ENCODE measurements at places on chromosomes 2 and 18.

- no peak for DNase-seq
These were observed 42.0 kb upstream of the ASXL2 start for GRCh38 chr2:25920336-25920735.

DNA sequence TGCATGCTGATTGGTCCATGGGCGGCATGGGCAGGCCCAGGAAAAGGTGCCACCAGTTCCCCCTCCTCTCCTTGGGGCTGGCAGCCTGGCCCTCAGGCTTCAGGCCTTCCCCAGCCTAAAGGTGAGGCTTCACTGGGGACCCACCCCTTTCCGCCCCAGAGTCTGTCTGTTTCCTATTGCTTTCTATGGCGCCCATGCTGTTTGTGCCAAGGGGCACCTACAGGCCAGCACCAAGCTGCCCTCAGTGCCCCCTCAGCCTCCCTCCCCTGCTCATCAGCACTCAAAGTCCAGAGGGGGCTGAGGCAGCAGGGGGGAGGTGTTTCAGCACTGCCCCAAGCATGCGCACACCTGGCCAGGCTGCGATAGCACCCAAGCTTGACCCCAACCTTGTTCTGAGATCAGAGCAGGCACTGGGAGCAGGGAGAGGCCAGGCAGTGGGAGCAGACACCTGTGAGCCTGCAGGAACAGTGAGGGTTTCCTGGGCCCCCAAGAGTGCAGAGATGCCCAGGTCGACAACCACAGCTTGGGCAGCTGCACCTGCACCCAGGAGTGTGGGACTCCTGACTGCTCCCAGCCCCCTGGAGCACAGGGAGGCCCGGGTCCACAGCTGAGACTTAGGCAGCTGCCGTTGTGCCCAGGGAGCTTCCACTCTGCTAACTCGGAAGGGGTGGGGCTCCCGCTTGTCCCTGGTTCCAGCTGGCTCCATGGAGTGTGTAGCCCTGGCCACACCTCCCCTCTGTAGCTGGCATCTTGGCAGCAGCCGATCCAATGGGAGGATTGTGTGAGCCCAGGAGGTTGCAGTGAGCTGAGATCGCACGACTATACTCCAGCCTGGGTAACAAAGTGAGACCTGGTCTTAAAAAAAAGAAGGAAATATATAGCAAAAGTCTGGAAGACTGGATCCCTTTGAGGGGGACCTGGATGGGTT lies 69.1 kb downstream of the NCAPH start:
- no peak for DNase-seq

- no peak for DNase-seq
These were observed 95.9 kb downstream of the TXNL1 start for GRCh38 chr18:56542476-56542875.

GRCh38 chr2:150388289-150388625 lies 99.2 kb downstream of the RND3 start:
- no peak for DNase-seq

- DNase-seq: no peak
These were observed 1464.7 kb upstream of the ZEB2 start for GRCh38 chr2:145984580-145984979.

- DNase-seq: no peak
These were observed 815.2 kb downstream of the NR4A2 start for GRCh38 chr2:155517362-155517761.

DNA sequence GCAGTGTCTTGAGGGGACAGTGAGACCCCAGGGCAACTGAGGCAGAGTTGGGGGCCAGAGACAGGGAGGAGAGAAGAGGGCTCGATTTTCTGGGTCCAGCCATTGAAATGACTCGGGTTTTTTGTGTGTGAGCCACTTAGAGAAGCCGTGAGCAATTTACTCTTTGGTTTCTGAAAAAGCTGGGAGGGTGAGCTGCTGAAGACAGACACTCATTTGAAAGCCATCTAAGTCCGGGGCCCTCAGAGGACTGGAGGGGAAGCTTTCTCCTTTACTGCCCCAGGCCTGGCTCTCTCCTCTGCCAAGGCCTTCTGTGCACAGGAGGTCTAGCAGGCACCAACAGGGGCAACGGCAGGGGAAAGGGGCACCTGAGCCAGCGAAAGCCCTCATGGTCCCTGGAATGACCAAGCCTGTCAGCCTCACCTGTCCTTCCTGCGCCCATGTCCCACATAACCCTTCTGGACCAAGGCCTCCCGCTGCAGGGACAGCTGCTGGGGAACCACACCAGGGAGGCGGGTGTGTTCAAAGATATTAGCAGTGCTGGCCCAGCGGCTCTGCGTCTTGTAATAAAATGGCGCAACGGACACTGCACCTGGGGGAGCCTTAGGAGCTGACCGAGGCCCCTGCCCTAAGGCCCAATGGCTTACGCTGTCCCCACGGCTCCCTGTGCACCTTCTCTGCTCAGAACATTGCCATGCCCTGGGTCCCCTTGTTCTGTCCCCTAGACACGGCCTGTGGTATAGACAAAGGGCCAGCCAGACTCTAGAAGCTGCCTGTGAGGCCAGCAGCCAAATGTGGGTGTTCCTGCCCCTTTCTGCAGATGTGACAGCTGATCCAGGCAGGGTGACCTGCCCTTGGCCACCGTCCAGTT lies 45.8 kb downstream of the HS6ST1 start:
- DNase-seq: no peak

DNA sequence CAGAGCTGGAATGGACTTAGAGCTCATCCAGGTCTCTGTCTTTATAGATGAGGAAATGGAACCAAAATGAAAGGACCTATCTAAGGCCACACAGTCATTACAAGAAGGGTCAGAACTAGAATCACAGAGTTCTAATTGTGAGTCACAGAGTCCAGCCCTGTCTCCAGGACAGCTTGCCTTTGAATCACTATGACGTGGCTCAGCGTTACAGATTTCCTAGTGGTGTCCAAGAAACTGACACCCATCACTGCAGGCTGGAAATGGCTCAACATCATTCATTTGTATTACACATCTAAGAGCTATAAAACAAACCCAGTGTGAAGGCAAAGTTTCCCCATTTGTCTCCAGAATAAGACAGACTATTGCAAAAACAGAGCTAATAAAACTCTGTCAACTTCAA lies 164.3 kb upstream of the SIX2 start:
- DNase-seq: no peak

GRCh38 chr2:97970293-97971060 lies 25.3 kb downstream of the TMEM131 start:
- DNase-seq: no peak

GRCh38 chr18:23538870-23539269 lies 35.6 kb downstream of the RMC1 start:
- no peak for DNase-seq

GRCh38 chr2:168344706-168345105 lies 97.3 kb upstream of the STK39 start:
- no peak for DNase-seq

- DNase-seq: no peak
These were observed at the start of gene CHN1 for GRCh38 chr2:175004980-175005732. Gene CHN1 (minus strand): TSS chr2:175005381. CDS start chr2:175004912, 469 bp downstream.

DNA sequence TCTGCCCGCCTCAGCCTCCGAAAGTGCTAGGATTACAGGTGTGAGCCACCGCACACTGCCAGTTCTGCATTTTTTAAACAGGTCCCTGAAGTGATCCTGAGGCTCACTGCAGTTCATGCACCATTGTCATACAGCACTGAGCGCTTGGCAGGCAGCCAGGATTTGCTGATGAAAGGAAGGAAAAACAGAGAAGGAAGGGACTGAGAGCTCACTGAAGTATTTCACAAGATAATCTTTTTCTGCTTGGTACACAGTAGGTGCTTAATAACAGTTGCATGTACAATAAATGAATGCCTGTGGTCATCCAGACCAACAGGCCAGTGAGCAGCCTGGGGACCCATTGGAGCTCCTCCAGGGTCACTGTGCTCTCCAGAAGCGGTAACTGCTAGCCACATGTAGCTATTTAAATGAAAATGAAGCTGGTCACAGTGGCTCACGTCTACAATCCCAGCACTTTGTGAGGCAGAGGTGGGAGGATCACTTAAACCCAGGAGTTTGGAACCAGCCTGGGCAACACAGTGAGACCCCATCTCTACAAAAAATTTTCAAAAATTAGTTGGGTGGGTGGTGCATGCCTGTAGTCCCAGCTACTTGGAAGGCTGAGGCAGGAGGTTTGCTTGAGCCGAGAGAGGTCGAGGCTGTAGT lies 33.1 kb upstream of the SMAD7 start:
- no peak for DNase-seq

All from stimulated activated CD8-positive, alpha-beta memory T cell treated with anti-CD3 and anti-CD28 coated beads, Interleukin-4, amount 100 ng/mL, for 4 hours (primary cell).